Stimulated activated CD4-positive, alpha-beta T cell treated with anti-CD3 and anti-CD28 coated beads, Interleukin-1b, Interleukin-23, amount 100 ng/mL, for 4 hours (primary cell): ENCODE measurements at places on chromosomes 1 and 21.

DNA sequence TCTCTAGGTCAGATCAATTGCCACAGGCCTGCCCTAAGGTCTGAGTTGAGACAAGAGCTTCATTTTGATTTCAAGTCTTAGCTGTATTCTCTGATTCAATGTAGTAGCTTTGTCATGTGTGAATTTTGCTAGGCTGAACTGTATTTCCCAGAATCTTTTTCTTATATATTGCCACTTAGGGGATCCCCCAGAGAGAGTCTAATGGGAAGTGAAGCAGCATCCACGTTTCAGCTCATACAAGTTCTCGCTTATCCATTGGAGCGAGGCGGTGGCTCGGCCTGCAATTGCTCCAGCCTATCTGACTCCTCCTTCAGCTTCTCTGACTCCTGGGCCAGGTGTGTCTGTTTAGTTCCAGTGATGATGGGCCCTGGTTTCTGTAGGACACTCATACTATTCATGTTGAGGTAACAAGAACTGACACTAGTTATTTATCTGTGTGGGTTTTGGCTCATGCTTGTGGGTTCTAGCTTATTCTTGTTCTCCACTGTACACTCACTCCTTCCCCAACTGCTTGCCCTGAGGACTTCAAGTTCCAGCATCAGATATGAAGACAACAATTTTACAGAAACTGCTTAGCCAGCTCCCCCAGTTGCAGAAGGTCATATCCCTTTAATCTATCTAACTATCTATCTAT lies 48.2 kb downstream of the TBX19 start:
- DNase-seq = no peak

- no peak for DNase-seq
Measured at GRCh38 chr1:165487921-165488320, 43.0 kb upstream of the RXRG start.

GRCh38 chr1:168135921-168136708 lies 615 bp downstream of the GPR161 start:
- DNase-seq = no peak

GRCh38 chr1:31112266-31112935 lies 46.9 kb upstream of the PUM1 start:
- DNase-seq = no peak

GRCh38 chr1:205186191-205186590 lies 25.3 kb downstream of the DSTYK start:
- DNase-seq = no peak

DNA sequence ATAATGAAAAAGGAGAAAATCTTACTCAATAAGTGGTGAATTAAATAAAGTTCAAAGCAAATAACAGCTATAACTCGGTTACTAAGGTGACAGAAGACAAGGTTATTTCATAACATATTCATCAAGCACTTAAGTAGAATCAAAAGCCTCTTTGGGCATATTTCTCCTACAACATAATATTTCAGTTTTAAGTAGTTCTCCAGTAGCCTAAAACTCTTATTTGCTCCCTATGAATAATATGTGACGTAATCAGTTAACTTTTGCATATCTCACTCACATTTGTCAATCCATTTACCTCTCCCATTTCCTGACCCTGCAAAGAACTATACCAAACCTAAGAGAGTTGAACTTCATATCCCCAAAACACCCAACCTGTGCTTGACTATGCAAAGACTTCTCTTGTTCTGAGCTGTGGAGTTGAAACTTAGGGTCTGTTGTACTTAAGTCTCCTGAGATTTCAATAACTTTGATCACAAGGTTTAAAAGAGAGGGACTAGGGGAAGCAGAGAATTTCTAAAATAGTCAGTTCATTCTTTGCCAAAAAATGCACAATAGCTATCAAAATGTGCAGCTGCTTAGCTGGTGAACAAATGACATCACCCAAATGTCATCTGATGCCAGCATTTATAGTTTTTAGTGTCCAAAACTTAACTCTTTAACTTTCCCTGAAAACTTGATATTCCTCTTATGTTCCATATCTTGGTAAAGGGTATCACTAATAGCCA lies 37.2 kb downstream of the TTLL7 start:
- no peak for DNase-seq

GRCh38 chr1:23196627-23197328 lies 20.5 kb downstream of the HTR1D start:
- no peak for DNase-seq

GRCh38 chr1:118871582-118872171 lies 116.5 kb downstream of the TBX15 start:
- DNase-seq = no peak

DNA sequence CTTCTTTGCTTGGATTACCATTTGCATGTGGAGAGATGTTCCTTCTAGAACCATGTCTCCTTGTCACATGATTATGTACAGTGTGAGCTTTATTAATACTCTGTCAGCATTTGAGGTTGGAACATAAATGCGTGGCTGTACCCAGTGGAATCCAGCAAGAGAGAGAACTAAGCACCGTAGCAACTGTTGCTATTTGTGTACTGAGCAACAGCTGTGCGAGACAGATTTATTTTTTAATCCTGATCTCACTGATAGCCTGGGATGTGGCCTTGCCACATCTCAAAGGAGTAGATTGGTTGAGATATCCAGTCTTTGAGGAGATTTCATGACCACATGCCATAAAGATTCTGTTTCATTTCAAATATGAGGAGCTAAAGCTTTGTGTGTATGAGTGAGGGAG lies 43.4 kb downstream of the KIF1B start:
- DNase-seq = no peak

GRCh38 chr1:98051065-98051675 lies 130.3 kb upstream of the DPYD start:
- peak; percentile 67 for DNase-seq

DNA sequence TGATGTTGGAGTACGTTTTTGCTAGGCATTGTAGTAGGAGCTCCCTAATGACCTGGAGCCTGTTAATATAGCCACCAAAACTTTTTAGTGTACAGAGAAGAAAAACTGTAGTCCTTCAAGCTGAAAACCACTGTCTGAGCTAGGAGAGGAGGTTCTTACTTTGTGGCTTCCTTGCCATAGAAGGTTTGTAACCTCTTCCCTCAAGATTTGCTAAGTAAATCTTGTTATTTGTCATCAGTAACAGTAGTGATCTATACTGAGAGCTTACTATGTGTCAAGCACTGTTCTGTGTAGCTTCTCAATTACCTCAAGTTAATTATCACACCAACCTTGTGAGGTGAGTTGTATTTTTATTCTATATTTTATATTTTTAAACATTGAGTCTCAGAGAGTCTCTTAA lies 21.2 kb upstream of the LRRC8C start:
- DNase-seq = no peak

- DNase-seq = no peak
Measured at GRCh38 chr1:219465212-219466093, 147.5 kb downstream of the ZC3H11B start.

DNA sequence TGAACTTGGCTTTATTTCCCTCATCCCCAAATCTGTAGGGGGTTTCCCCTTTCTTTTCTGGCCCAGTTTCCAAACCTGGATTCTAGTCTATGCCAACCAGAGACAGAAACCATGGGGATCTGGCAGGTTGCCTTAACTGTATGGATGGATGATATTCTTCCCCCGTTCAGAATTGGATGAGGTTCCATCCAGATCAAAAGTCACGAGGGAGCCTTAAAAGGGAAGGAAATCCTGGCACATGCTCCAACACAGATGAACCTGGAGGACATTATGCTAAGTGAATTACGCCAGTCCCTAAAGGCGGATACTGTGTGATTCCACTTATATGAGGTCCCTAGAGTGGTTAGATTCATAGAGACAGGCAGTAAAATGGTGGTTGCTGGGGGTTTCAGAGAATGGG lies 124.4 kb downstream of the HUNK start:
- DNase-seq = no peak

- DNase-seq = no peak
Measured at GRCh38 chr1:56359056-56359455, 220.3 kb downstream of the PLPP3 start.

DNA sequence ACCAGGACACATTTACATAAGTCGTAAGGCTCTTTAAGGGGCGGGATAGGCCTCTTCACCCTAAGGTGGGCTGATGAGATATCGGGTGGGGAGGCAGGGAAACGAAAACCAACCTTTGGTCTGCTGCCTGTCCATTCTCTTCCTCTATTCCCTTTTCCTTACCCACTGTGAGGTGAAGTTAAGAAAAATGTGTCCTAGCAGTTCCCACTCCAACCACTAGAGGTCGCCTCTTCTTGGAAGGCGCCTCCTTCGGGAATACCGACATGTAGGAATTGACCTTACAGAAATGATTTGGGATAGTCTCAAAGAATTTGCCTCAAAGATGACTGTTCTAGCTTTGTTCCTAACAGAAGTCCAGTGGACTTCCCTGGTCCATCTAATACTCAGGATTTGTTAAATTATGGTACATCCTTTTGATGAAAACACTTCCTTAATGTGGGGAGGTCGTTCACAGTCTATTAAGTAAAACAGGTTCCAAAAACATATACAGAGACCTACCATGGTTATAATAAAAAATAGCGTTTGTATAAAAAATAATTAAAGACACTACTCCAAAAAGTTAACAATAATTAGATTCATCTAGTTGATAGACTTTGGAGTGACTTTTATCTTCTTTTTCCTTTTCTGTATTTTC lies 14.1 kb downstream of the AZIN2 start:
- DNase-seq = no peak

DNA sequence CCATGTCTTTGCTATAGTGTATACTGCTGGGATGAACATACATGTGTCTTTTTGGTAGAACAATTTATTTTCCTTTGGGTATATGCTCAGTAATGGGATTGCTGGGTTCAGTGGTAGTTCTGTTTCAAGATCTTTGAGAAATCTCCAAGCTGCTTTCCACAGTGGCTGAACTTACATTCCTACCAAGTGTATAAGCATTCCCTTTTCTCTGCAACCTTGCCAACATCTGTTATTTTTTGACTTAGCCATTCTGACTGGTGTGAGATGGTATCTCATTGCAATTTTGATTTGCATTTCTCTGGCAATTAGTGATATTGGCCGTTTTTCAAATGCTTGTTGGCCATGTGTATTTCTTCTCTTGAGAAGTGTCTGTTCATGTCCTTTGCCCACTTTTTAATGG lies 37.5 kb upstream of the ANGPTL1 start:
- DNase-seq = no peak

GRCh38 chr1:235881930-235882700 lies 15.4 kb upstream of the LYST start:
- no peak for DNase-seq

DNA sequence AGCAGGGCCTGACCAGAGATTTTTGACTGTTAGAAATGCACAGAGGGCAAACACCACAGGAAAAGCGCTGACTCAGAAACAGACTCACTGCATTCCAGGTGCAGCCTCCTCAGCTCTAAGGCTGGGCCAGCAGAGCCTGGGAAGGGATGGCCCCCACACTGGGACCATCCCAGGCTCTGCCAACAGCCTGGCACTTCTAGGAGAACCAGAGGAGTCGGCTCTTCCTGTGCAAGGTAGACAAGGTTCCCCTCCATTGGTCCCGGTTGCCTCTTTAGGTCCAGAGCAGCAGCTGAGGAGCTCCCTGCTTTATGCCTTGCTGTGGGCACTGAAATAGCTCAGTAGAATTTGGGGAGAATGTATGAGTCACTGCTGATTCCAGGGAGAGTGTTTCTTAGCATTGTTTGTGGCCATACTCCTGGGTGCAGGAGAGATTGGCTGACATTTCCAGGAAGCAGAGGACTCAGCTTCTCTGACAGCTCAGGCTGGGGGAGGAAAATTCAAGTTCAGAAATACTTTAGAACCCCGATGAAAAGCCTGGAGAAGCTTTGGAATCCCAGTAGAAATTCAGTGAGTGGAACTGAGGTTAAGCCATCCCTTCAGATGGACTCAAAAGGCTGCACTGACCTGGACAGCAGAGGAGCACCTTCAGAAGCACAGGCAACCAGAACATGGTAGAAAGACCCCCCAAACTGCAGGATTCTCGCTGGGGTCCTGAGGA lies 19.7 kb downstream of the PRAMEF1 start:
- no peak for DNase-seq

GRCh38 chr1:33408093-33408436 lies 22.8 kb downstream of the PHC2 start:
- DNase-seq = no peak

GRCh38 chr1:200178340-200178739 lies 150.8 kb downstream of the NR5A2 start:
- DNase-seq = no peak

DNA sequence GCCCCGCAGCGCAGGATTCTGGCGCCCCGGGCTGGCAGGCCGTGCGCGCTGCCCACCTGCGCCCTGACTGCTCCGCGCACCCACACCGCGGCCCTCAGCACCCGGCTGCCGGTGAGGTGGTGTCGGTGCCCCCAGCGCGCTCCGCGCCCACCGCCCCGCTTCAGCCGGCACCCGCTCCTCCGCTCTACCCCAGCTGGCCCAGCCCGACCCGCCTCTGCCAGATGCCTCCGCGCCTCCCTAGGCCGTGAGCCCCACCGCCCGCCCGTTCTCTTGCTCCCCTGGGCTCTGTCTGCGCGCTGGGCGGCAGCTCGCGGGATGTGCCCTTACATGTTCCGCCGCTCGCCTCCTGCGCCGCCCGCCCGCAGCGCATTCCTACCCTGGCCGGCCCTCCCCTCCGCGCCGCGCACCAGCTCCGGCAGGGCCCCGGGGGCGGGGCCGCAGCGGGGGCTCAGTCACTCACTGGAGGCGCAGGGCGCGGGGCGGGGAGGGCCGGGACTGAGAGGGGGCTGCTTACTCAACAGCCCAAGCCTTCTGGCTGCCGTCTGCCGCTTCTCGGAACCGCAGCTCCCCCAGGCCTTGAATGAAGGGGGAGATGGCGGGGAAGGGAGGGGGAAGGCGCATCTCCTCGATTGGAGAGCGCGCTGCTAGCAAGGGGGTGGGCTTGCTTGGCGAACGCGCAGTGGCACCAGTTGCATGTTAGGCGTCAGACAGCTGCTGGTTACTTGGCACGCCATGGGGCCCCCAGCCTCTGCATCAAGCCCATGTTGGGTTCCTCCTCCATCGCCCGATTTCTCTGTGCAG lies at the start of gene PHLDA3:
PHLDA3 (minus strand) TSS at position 345 of the 801 bp plus-strand sequence. CDS start 402 bp downstream, outside the sequence.
- DNase-seq = peak; percentile 28

DNA sequence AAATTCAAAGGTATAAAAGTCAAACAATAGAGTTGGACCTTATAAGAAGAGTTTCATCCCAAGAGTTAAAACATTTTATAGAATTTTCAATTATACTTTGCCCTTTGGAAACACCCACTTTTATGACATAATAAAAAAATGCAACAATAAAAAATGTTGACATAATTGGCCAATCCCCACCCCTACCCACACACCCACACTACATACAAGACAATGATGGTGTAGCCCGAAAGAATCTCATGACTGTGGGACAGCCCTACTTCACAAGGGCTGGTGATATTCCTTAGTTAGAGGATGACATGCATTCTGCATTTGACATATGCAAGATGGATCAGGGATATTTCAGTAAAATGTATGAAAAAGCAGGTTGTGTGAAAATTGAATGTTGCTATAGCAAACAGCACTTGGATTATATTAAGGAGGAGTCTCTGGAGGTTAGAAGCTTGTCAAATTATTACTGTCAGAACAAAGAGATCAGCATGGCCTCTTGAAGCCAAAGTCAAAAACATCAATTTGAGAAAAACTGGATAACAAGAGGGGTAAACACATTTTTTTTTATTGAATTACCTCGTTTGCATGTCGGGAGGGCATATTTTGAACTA lies 133.0 kb upstream of the SAMSN1 start:
- DNase-seq = no peak

- no peak for DNase-seq
Measured at GRCh38 chr1:199283794-199284193, 645.0 kb downstream of the PTPRC start.

- DNase-seq = no peak
Measured at GRCh38 chr1:18643154-18644012, 12.7 kb downstream of the PAX7 start.
